Stimulated activated CD4-positive, alpha-beta T cell treated with anti-CD3 and anti-CD28 coated beads, Interleukin-2, amount 100 ng/mL, for 24 hours (primary cell): ENCODE measurements at places on chromosomes 2 and 18.

DNA sequence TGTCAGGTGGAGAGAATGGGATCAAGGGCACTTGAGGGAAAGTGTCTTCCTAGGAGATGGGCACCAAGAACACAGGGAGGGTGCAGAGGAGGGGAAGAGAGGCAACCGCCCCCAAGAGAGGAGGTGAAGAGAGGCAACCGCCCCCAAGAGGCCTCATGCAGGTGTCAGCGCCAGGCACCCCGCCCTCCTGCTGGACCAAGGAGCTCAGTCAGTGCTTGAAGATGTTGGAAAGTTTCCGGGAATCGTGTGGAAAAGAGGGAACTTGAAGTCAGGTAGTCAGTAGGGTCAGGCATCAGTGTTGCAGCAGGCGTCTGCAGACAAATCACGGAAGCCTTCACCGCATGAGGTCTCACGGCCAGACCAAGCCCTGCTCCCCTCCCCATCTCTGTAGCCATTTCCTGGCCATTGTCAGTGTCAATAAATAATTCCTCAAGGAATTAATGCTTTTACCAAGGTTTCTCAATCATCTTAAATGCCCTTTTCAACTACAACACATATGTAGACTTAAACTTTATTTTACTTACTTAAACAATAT lies 353.1 kb downstream of the EIPR1 start:
- no peak for DNase-seq

- DNase-seq = no peak
Observed at GRCh38 chr18:14947482-14948162, 199.7 kb downstream of the ANKRD30B start.

- DNase-seq = no peak
Observed at GRCh38 chr2:15195813-15196212, 365.3 kb downstream of the NBAS start.

DNA sequence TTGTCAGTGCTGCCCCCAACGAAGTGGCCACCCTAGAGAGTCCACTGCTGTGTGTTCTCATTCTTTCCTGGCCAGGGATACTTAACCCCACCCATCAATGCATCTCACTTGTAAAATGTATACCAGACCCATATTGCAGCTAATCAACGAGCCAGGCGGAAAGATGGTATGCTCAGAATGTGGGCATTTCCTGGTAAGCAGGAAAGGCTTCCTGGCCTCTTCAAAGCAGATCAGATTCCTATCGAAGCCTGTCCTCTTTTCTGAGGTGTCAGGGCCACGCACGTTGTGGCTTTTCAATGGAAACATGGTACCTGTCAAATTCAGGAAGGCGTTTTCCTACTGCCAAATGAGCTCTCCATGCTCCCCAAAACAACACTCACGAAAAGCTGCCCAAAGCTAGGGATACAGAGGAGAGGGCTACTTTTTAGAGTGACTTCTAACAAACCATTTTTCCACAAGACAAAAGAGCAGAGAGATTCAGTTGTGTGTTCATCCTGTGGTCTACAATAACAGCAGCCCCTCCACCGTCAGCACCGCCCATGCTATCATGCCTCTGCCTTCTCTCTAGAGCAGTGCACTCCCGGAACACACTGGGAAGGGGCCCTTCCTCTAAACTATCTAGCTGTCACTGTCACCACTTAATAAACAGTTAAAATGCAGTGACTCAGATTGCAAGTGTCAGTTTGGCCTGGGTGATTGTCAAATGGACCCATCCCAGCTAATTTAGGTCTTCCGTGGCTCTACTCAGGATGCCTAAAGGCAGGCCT lies 535.1 kb downstream of the RNF144A start:
- DNase-seq = no peak

DNA sequence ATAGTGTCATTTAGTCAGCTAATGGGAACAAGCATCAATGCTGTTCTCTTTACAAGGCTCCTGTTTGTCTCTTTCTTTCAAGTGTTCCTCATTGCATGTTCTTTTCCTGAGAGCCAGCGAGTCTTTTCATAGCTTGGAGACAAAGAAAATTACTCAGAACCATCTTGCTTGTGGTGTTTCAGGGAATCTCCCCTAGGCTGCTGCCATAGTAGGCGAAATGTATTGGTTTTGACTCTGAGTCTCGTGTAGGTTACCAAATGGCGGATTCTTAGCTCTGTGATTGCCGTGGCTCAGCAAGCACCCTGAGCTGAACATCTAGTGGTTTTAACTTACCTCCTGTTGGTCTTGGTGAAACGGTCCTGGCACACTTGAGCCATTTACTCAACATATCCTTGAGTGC lies 68.7 kb downstream of the RHBDD1 start:
- DNase-seq = no peak

DNA sequence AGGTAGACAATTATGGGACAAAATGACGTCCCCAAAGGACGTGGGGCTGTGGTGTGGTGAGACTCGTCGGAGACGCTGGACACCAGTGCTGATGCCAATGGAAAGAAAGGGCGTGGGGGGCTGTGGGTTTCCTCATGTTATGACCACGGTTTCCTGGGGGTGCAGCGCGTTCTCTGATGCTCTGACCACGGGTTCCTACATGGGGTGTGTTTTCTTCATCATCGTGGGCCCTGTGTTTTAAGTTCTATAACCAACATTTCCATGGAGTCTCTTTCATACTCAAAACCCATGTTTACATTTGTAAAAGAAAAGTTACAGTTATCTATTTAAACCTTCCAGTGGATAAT lies 141.6 kb downstream of the RTP5 start:
- no peak for DNase-seq

DNA sequence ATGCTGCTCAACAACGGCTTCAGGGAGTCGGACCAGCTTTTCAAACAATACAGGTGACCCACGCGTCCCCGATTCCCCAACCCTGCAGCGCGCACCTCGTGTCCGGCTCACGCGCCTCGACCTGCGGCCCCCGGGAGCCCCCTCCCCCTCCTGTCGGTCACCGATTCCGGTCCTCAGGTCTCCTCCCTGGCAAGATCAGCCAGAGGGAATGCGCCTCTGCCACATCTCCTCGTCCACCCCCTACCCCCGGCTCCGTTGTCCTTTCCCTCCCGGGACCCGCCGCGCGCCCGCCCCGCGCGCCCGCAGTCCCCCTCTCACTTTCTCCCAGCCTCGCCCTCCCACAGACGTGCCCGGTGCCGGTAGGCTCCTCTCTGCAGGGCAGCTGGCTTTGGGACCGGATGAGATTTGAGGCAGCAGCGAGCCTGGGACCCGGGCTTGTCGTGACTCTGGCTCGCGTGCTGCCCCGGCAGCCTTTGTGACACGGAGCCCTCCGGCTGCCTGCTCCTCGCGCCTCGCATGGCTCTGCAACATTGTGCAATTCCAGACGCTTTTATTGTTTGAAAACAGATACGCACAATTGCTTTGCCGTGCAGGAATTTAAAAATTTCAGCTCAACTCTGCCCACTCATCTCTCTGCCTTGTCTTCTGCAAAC lies 558 bp downstream of the TTC39C start:
- peak; percentile 58 for DNase-seq

DNA sequence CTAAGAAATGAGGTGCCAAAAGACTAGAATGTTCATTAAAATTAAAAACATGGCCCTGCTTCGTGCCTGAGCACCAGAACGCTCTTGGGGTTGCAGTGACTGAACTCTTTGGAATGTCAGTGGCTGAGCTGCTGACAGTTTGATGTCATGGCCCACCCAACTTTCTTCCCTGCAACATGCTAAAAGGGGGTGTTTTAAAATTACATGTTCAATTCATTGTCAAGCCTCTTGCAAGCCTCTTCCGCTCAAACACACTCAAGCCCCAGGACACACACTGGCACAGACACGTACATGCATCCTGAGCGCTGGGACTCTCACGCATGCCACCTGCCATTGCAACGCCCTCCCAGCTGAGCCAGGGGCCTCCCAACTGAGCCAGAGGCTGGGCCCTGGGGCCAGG lies 12.6 kb downstream of the RUFY4 start:
- DNase-seq = no peak

GRCh38 chr18:36085195-36085594 lies 17.8 kb upstream of the RPRD1A start:
- DNase-seq = no peak

DNA sequence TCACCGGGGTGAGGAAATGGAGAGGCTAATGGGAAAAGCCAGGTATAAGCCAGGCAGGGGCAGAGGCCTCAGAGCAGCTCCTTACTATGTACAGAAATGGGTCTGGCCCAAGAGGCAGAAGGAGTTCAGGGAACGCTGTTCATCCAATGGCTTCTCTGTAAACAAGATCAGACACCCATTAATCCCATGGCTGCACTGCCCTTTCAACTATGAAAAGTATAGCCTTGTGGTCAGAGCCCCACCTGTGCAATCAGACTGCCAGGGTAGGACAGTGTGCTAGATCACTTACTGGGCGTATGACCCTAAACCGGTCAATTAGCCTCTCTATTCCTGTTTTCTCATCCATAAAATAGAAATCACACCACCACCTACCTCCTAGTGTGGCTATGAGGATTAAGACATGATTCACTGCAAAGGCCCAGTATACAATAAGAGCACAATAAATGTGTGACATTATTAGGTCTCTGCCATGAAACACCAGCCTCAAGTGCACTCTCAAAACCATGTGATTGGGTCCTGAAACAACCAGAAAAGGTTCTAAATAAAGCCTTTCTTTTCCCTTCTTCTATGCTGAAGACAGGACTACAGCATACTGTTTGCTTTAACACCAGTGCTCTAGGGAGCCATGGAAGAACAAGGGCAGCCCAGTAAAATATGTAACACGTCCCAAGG lies 4.4 kb downstream of the ANKRD44 start:
- DNase-seq = no peak
